ENCODE measurements at places on chromosomes 7 and 10.

DNA sequence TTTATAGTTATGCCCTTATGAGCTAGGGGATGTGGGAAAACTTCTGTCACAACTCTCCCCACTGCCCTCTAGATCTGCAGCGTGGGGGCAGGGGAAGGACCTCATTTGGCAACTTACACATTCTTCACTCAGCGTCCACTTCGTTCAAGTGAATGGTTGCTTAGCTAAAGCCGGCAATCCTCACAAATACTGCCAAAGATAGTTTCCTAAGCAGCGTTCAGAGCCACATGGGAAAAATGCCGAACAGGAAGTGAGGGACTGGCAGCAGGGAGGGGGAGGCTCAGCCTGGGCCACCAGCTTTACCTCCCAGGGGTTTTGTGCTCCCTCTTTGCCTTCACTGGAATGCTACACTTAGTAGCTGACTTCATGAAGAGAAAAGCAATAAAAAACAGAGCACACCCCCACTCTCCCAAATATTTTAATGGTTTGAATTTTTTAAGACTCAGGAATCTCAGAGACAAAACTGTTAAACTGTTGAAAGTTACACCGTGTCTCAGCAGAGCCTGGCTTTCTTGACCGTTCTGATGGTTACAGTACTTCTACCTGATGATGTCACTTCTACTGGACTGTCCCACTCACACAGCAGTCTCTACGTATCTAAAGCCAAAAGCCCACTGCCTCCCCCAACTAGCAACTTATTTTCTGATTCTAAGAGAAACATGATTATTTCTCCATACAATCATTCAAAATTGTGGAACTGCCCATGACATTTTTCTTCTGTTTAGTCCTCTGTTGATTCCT, 10.4 kb downstream of the GRM3 start:
- DNase-seq = no peak

DNA sequence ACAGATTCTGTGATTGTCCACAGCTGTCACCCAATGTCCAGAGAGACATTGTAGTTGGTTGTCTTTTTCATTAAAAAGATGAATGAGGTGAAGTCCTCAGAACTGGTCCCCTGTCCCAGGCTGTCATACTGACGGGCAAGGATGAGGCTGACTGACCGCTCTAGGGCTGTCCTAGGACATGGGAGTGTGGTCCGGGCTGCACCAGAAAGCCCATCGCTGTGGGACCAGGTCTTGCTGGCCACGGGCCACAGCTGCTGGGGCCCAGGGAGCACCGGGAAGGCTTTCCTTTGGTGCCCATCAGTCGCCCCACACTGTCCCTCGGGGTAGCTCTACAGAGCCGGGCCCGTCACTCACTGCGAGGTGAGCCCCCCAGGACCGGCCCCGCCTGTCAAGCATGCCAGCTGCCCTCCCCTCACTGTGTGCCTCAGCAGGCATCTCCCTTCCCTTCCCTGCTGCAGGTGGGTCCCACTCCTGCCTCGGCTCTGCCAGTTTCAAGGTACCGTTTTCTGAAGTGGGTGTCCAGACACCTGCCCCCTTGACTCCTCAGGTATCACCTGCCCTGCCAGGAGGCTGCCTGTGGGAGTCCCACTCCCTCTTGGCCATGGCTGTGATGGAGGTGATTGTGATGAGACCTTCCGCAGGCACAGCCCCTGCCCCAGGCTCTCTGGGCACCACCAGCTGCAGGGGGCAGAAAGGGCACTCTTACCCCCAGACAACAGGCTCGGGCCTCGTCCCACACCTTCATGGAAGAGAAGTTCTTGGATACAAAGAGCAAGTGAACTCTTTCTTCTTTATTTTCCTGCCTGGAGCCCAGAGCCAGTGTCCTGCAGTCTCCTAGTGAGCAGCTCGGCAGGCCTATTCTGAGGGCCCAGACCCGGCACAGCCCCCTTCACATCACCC, 21.7 kb downstream of the LRRC27 start:
- DNase-seq = no peak

- no peak for DNase-seq
Measured at GRCh38 chr10:74827045-74827441, 643 bp downstream of the KAT6B start.

- DNase-seq = no peak
Measured at GRCh38 chr7:17126413-17127268, 171.8 kb upstream of the AHR start.

GRCh38 chr10:114962441-114962840, 24.4 kb downstream of the TRUB1 start:
- no peak for DNase-seq

DNA sequence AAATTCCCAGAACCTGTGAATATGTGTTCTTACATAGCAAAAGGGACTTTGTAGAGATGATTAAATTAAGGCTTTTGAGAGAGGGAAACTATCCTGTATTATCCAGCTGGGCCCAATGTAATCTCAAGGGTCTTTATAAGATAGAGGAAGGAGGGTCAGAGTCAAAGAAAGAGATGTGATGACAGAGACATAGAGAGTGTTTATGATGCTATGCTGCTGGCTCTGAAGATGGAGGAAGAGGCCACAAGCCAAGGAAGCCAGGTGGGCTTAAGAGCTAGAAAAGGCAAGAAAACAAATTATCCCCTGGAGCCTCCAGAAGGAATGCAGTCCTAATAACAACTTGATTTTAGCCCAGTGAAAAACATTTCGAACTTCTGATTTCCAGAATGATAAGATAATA, 15.3 kb upstream of the SKAP2 start:
- no peak for DNase-seq

- no peak for DNase-seq
Measured at GRCh38 chr7:28865601-28866144, 92.5 kb downstream of the TRIL start.

- peak; percentile 14 for DNase-seq
Measured at GRCh38 chr7:2876031-2876731, 32.1 kb upstream of the GNA12 start.

DNA sequence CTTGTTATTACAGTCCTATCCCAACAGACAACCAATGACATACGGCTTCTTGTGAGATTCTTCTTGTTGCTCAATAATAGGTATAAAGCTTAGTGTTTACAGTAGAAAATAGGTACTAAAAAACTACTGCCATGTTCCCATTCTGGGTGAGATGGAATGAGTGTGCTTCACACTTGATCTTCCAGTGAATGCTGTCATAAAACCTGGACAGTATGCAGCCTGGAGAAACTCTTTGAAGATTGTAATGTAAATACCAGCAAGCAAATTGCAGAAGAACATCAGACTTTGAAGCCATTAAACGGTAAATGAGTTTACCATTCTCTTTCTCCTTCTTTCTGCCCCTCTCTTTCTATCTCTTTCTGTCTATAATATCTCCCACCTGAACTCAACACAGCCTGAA, 663.7 kb upstream of the COBL start:
- no peak for DNase-seq

DNA sequence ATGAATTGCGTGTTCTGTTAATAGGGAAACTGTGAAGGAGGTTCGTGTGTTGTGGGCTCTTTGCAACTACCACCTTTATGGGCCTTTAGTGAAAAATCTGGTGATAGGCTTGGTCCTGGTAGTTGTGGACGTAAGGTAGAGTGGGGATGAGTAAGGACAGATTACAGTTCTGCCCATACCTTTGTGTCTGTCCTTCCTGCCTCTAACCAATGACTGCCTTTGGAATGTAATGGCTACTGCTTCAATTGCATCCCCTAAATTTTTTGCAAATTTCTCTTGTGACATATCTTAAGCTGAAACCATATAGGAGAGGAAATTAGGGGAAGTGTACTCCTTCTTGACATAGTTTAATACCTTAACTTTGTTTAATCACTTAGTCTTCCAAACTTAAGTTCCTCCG, 82.3 kb downstream of the ADK start:
- DNase-seq = no peak

- no peak for DNase-seq
Measured at GRCh38 chr10:135601-136464, 578 bp downstream of the ZMYND11 start.

- DNase-seq = no peak
Measured at GRCh38 chr10:89138755-89139490, 68.2 kb downstream of the CH25H start.

DNA sequence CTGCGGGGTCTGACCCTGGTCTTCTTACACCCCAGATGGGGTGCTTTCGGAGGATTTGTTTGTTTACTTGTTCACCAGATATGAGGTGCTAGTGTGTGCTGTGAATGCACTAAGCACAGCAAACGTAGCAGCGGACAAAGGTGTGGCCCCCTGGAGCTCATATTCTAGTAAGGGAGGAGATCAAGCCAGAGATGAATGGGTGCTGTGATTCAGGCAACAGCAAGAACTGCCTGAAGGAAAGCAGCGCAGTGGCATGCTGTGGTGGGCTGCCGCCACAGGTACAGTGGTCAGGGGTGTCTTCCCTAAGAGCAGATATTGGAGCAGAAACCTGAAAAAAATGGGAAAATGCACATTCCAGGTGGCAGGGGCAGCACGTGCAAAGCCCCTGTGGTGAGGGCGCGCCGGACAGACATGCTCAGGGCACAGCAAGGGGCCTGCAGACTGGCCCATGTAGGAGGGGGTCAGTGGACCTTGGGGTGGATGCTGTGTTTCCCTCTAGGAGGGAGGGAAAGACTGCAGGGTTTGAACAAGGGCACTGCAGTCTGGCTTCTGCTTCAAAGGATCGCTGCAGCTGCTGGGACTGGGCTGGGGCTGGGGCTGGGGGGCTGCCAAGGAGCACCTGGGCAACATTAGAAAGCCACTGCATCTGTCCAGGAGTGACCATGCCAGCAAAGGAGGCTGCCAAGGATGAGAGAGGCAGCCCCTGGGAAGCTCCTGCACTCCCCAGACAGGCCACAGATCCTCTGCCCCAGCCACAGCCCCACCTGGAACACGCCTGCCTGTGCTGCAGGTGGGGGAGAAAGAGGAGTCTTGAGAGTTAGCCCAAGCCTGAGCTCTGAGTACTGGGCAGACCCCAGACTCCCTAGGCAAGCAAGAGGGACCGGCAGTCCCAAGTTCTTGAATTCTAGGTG, 927 bp upstream of the DEPP1 start:
- DNase-seq = no peak

GRCh38 chr7:157797361-157797760, 460.6 kb downstream of the DNAJB6 start:
- no peak for DNase-seq

DNA sequence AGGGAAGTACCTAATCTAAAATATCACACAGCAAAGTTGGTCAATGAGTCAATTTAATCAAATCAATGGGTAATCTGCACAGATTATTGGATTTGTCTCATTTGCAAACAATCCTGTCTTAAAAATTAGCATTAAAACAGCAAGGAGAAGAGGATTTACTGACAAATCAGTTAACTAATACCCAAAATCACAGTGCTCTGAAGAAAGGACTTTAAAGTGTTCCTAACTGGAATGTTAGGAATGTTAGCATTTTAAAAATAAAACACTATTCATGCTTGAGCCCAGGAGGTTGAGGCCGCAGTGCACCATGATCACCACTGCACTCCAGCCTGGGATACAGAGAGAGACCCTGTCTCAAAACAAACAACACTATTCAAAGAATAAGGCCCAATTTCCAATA, 83.1 kb downstream of the CHCHD3 start:
- no peak for DNase-seq

DNA sequence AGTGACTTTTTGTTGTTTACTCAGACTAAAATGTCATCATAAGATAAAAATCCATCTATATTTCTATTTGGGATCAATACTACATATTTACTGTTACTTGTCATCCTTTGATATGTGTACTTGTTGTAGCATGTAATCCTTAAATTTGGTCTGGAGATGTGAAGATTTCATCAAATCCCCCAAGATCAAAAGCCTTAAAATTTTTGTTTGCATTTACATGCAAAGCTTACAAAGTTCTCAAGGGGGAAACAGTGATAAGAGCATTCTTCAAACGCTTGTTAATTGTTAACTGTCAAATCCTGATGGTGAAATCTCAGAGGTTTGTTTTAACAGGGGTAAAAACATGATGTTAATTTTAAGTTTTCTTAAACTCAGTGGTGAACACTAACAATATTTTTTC, 84.9 kb upstream of the SKAP2 start:
- DNase-seq = no peak

DNA sequence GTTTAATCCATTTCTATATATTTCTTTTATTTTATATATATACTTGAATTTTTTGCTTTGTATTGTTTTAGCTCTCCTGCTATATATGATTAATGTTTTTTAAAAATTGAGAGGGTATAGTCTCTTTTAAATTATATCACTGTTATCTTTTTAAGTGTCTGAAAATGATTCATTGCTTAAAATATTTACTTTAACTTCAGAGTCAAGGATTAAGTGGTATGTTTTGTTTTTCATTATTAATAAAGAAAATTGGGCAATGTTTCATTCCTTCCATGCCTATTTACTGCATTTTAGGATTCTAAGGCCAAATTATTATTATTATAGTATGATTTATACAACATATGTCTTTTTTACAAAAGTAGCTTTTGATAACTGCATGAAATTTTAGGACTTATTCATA, 67.2 kb upstream of the THSD7A start:
- DNase-seq = no peak

GRCh38 chr7:134777908-134778580, 1.4 kb upstream of the CALD1 start:
- no peak for DNase-seq

DNA sequence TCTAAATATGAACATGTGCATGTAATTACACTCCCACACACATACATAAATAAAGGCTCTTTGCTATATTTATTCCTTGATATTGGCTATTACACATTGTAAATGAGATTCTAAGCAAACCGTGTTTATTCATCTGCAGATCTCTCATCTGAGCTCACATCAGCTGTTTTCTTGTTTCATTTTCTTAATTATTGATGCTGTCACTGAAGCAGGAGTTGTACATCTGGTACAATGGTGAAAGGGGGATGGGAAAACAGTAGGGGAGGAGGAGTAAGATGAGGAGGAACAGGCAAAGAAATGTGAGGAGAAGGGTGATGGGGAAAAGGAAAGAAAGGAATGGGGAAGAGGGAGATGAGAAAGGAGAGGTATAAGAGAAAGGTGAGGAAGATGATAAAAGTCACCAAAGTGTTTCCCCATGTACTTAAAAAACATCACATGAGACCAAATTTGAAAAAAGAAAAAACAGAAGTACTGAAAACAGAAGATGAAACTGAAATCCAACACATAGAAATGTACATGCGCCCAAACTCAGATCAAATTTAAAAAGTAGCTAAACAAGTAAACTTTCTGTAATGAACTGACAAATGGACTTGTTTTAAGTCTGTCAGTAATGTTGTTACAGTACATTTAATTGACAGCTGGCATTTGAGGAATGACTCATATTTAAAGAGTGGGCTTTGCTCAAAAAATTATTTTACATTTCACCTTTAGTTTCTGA, 472.2 kb downstream of the ARL4A start:
- DNase-seq = no peak

DNA sequence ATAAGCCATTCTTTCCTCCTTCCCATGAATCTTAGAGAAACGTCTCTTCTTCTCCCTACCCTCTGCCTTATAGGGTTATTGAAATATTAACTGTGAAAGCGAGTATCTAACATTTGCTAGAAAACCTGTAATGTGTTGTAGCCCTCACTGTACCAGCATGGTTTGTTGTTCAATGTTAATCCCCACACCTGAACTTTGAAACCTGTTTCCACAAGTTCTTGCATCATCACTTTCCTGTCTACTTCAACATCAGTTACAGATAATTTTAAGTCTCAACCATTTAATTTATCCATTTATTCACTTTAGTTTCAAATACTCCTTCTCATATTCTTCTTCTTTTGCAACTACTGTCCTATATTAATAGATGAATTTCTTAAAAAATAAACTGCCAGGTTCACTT, 148.2 kb downstream of the ETV1 start:
- no peak for DNase-seq

- peak; percentile 67 for DNase-seq
Measured at GRCh38 chr7:132472463-132473120, 103.7 kb downstream of the PLXNA4 start.

Measured in NCI-H1694 treated with DMSO at 0.1 percent for 48 hours (cell line).